Sigmoid colon (tissue), 7 donors: ENCODE measurements at places on chromosomes 6 and 20. TPM values are rescaled to one million over a fixed set of nuclear protein-coding genes. Genes with fewer than 3 reads are reported as not detected.

DNA sequence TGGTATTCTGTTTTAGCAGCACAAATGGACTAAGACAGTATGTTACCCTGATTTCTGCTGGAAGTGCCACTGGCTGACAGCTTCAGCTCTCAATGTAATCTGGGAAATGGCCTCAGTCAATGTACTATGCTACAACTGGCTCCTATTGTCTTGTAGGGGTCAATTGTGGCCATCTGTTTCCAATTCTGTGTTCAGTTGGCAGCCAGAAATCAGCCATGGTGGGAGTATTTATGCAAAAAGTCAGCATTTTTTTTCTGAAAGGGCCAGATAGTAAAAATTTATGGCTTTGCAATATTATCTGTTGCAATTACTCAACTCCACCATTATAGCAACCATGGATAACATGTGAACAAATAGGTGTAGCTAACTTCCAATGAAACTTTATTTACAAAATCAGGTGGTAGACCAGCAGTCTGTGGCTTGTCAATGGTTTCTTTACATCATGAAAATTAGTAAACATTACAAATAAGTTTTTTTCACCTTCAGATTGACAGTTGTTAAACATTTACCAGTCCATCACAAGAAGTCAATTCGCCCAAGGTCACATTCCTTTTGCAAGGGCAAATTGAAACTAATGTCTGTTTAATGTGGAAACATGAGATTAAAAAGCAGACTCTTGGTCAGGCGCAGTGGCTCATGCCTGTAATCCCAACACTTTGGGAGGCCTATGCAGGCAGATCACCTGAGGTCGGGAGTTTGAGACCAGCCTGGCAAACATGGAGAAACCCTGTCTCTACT is 58.3 kb upstream of the TSHZ2 start:
- no peak for DNase-seq
- no peaks in the 10 kb centered on the region for H3K4me1 ChIP-seq
- H3K36me3 ChIP-seq, result no peaks in the 10 kb centered on the region
- H3K4me3 ChIP-seq, result no peak overlapping the region

GRCh38 chr6:28580475-28580874 is 54.8 kb downstream of the GPX5 start:
- H3K4me1 ChIP-seq, result no peaks in the 10 kb centered on the region
- no peak overlapping the region for H3K4me3 ChIP-seq
- no peaks in the 10 kb centered on the region for H3K36me3 ChIP-seq
- H3K27ac ChIP-seq, result no peak overlapping the region
- no peaks in the 10 kb centered on the region for H3K27me3 ChIP-seq

Gene GFOD1
- polyA plus RNA-seq, result 6.5 TPM

GRCh38 chr6:169692516-169692915 is 9.3 kb downstream of the WDR27 start:
- peaks cover 13% of the 10 kb centered on the region for H3K36me3 ChIP-seq
- no peaks in the 10 kb centered on the region for H3K27me3 ChIP-seq
- DNase-seq, result no peak
- H3K27ac ChIP-seq, result no peak overlapping the region
- no peak overlapping the region for H3K4me3 ChIP-seq

Gene C20orf141
- not detected for polyA plus RNA-seq
